Stimulated activated naive B cell treated with anti-CD40 and anti-IgM and Interleukin-4, amounts not matched to agents 10 μg/mL and 1 μg/mL and 100 μg/mL, for 72 hours (primary cell): ENCODE measurements at places on chromosomes 3 and 15.
A peak's percentile ranks its signal among the peaks of the same experiment; 100 is the strongest.

- DNase-seq = no peak
Observed at GRCh38 chr3:190307164-190307545, 15.1 kb downstream of the CLDN1 start.

- no peak for DNase-seq
Observed at GRCh38 chr3:143977341-143978262, 6.0 kb downstream of the DIPK2A start.

GRCh38 chr3:145754605-145755289, 406.2 kb downstream of the PLOD2 start:
- DNase-seq = no peak

- no peak for DNase-seq
Observed at GRCh38 chr3:58637509-58637908, 29.1 kb downstream of the FAM3D start.

DNA sequence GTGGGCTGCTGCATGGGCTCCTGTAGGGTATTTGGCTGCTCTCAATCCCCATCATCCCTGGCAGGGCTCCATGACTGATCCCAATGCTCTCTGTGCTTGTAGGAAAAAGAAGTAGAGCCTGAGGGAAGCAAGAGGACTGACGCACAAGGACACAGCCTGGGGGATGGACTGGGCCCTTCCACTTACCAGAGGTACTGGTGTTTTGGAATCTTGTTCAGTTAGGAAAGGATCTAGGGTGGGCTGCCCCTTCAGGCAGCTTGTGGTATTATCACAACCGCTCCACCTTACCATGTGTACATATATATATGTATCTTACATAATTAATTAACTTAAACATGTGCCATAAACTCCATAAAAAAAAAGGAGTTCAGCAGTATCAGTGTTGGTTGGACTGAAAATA, 1.3 kb downstream of the SLC28A2 start:
- DNase-seq = no peak

DNA sequence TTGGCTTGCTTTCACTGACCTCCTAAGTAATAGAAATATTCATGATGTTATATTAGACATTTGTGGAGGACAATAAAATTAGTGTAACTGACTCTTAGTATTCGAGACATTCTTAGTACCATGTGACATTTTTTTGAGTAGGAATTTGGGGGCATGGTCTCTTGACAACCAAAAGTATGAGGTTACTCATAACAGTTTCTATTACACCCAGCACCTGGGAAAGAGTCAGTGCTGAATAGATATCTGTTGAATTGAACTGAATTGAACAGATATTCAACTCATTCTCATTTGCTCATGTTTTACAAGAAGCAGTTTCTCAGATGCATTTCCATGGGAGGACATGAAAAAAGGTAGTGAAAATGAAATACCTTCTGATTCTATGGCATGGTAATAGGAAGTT, 84.4 kb downstream of the CMSS1 start:
- no peak for DNase-seq

DNA sequence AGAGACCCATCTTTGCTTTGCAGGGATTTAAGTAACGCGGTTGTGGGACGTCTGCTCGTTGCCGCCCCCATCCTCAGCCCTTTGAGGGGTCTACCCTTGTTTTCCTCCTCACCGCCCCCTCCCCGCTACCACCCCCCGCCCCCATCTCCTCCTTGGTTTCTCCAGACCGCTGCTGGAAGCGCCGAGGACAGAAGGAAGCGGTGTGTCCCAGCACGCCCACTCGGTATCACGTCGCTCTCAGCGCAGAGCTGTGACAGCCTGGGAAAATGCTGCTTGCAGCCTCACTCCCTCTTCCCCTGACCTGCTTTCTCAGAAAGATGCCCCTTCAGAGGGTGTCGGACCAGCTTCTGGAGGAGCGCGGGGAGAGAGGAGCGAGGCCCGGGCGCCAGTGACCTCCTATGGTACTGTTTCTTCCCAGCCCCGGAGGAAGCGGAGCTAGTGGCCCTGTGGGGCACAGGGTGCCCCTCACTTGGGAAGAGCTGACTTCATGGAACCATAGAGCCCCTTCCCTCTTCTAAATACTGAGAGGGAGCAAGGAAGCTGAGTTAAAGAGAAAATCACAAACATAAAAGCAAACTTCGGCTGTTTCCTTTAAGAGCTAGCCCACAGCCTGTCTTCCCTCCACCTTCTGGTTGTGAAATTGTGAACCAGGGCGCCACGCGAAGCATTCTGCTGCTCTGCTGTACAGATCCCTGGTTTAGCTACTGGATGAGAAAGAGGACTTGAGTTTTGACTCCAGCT, 698 bp downstream of the IL1RAP start:
- peak; percentile 2 for DNase-seq

DNA sequence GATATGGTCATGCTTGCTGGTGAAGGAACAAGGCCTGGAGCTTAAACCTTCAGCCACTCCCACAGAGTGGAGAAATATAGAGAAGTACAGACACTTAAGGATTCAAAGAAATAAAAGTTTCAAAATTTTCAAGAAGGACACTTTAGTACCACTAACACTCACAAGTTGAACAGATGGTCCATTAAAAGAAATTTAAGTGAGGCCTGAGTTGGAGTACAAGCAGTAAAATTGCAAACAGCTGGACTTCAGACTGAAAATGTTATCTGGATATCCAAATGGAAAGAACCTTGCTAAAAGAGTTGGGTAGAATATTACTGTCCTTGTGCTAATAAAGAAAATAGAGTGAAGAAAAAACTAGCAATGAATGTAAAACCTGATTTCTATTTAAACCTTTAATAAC, 397.1 kb upstream of the KCNMB2 start:
- DNase-seq = no peak

DNA sequence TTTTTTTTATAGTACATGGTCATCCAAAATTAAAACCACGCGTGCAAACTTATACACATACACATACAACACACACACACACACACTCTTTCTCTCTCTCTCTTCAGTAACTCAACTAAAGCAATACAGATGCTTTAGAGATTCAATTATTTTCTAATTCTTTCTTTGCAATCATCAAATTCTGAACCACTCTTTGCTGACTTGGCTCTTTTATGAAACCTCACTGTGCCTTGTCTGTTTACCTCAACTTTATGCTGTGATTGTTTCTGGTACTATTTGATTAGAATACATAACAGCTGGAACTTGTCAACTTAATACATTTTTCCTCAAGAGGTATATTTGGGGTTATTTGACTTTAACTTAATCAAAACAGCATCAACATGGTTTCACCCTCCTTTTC, 1309.7 kb downstream of the ROBO2 start:
- DNase-seq = no peak

GRCh38 chr3:156246961-156247725, 126.8 kb downstream of the KCNAB1 start:
- DNase-seq = no peak

DNA sequence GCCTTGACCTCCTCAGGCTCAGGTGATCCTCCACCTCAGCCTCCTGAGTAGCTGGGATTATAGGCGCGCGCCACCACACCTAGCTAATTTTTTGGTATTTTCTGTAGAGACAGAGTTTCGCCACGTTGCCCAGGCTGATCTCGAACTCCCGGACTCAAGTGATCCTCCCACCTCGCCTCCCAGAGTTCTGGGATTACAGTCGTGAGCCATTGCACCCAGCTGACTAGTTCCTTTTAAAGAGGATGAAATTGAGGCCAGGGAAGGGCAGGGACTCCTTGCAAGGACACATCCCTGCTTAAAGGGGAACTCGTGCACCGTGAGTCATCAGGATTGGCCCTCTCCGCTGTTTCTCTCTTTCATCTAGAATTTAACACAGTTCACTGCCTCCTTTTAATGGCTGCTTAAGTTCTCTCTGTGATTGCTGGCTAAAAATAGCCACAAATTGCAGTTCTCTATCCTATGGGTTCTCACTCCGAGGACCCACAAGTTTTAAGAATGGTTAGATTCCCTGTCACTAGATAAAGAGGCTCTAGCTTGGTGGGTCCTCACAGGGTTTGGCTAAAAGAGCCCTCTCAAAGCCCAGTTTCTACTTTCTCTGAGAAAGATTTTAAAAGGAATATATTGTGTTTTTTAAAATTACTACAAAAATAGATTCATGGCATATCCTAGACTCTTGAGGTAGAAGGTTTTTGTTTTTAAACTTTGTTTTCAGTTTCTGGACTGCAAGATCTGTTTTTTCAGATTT, 1.4 kb downstream of the CRTAP start:
- no peak for DNase-seq

DNA sequence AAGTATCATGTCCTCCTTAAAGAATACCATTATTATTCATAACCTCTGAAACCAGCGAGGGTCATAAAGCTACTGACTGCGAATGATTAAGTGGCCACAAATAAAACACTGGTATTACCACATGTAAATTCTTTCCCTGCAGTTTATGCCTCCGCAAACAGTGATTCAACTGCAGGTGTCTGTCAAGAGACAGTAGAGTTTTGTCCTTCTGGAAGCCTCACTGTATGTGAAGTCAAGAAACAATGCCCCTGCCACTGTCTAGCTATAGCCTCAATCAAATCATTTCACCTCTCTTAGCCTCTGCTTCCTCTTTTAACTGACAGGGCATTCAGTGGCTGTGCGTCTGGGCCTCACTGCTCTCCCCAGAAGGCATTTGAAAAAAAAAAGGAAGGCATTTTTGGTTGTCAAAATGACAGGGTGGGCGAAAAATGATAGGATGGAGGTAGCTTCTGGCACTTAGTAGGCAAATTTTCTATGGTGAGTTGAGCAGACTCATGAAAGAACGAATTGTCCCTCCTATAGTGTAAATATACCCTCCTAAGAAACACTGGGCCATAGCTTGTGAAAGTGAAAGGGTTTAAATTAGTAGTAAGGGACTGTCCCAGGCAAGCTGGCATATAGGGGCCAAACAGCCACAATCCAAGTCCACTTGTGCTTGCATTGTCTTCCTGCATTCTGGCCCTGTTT, 66.7 kb downstream of the FILIP1L start:
- DNase-seq = peak; percentile 52

- DNase-seq = no peak
Observed at GRCh38 chr3:7172996-7173395, 312.1 kb downstream of the GRM7 start.

DNA sequence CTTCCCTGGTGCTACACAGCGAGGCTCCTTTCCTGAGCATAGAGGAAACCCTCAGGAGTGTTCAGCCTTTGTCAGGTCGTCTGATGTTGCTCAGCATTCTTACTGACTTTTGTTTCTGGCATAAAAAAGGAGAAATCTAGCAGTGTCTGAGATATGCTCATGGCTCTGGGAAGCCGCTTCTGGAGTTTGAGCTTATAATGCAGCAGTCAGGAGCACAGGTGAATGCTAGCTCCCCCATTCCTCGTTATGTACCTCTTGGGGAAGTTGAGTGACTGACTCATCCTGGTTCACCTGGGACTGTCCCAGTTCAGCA, 49.2 kb upstream of the MYZAP start:
- no peak for DNase-seq

- no peak for DNase-seq
Observed at GRCh38 chr15:29636921-29637320, 185.3 kb downstream of the TJP1 start.

GRCh38 chr3:60779637-60780036, 471.6 kb downstream of the FHIT start:
- no peak for DNase-seq

- DNase-seq = no peak
Observed at GRCh38 chr3:40278791-40279190, 30.7 kb upstream of the EIF1B start.

GRCh38 chr3:120741320-120741719, 996 bp downstream of the RABL3 start:
- no peak for DNase-seq

DNA sequence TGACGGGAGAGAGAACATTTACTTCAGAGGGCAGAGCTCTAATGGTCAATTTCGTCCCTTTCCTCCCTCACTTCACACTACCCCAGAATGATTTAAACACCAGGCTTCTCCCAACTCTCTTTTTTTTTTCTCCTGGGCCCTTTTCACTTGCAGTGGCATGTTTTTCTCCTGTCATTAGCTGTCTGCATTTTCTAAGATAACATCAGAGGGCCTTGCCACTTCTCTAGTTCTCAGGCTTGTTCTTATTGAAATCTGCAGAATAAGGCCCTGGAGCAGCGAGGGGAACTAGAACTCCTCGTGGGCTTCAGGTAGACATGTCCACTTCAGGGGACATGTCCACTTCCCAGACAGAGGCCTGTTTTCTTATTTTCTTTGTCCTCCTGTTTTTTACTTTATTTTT, 514.4 kb upstream of the TBL1XR1 start:
- no peak for DNase-seq

GRCh38 chr15:43876872-43877271, 50.1 kb downstream of the WDR76 start:
- DNase-seq = no peak

DNA sequence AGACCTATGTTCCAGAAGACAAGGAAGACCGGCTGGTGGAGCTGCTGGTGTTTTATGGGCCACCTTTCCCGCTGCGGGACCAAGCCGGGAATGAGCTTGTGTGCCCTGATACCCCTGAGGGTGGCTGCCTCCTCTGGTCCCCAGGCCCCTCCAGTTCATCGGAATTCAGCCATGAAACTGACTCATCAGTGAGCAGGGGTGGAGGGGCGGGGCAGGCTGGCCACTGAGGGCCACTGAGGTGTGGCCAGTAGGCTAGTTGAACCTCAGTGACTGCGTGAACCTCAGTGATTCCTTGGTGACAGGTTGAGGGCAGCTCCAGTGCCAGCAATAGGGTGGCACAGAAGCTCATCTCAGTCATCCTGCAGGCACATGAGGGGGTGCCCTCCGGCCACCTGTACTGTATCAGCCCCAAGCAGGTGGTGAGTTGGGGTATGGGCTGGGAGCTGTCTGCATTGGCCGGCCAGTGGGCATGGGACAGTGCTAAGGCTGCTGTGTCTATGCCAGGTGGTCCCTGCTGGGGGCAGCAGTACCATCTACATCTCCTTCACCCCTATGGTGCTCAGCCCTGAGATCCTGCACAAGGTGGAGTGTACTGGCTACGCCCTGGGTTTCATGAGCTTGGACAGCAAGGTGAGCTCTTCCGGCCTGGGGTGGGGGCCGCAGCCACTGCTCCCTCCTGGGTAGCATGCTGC, 20.3 kb downstream of the ACAA1 start:
- no peak for DNase-seq

- DNase-seq = no peak
Observed at GRCh38 chr3:106206613-106207012, 337.8 kb upstream of the CBLB start.

- DNase-seq = no peak
Observed at GRCh38 chr15:38545179-38545578, 19.4 kb downstream of the RASGRP1 start.

- DNase-seq = no peak
Observed at GRCh38 chr3:15478640-15478979, 42.9 kb downstream of the COLQ start.

DNA sequence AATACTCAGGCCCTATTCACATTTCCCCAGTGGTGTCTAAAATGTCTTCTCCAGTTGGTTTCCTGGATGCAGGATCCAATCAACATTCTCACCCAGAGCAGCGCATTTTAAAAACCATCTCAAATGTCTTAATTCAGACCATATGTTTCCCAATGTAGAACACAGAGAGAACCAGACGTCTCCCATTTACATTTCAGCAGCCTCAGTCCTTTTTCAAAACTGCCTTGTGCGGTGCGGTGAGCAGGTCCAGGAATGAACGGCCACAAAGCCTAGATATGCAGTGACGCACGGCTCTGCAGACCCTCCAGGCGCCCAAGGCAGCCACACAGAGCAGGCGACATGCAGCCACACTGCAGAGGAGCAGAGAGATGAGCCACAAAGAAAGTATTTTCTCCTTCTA, 66.1 kb upstream of the MEX3B start:
- DNase-seq = no peak
